ENCODE measurements at places on chromosomes 2 and 18.

- DNase-seq = no peak
Observed at GRCh38 chr2:19806131-19806530, 95.7 kb downstream of the TTC32 start.

DNA sequence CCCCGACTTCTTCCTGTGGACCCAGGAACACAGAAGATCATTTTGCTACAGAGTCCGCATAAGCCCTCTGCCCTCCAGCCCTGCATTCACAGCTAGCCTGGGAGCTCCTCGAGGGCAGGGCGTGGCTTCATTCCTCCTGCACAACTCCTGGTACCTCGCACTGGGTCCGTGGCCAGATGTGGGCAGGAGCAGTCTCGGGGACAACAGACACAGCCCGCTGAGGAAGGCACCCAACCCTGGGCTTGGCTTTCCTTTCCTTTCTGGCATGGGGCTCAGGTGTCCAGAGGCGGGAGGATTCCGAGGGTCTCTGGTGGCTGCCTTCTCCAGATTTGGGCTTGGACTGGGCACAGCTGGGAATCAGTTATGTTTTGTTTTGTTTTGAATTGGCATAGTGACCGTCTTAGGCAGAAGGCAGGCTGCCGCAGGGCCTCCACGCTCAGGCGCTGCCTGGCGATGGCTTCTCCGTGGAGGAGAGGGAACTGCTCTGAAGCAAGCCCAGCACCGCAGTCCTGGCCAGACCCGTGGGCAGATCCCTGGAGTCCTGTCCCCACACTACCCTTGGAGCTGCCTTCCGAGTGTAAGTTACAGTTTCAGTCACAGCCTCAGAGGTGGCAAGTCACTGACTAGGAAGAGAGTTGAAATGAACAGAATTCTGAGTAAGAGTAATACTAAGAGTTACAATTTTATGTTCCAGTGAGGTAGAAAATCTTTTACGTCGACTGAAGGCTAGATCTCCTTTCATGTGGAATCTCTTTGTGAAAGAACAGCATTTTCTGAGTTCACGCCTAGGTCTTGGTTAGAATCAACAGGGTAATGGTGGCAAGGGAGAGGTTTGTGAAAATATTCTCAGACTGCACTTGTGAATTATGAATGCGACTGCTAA is 47.9 kb downstream of the LDLRAD4 start:
- DNase-seq = peak; percentile 12

DNA sequence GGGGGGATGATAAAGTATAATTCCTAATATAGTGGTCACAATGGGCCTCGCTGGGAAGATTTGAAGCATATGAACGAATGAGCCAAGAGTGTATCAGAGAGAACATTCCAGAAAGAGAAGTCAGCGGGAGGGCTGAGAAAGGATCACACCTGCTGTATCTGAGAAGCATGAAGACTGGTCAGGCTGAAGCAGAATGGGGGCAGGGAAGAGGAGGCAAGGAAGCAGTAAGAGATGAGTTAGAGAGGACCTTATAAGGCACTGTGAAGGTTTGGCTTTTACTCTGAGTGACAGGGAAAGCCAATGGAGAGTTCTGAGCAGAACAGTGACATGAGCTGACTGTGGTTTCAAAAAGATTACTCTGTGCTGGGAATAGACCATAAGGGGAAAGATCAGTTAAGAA is 73.5 kb downstream of the CHN1 start:
- DNase-seq = no peak

- no peak for DNase-seq
Observed at GRCh38 chr2:120403261-120403660, 57.3 kb downstream of the INHBB start.

DNA sequence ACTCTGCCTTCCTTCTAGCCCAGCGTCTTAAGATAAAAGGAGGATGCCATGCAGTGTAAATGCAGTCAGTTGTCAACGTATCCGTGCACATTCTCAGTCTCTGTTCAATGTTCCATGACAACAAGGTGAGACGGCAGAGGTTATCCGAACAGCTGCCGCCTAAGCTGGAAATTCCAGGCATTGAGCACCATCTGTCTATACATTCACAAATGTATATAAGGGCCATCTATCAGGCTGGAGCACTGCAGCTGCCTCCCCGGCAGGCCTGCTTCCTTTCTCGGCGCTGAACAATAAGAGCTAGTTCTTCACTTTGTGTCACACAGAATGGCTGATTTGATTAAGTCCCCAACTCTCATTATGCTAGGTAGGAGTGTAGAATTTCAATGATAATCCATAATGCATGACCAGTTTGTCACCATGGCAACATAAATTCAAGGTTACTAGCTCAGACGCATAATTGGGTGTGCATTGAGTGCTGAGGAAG is 282.2 kb upstream of the SOX11 start:
- DNase-seq = peak; percentile 94
